SHP77 (cell line): ENCODE measurements at places on chromosomes 7 and 10.

DNA sequence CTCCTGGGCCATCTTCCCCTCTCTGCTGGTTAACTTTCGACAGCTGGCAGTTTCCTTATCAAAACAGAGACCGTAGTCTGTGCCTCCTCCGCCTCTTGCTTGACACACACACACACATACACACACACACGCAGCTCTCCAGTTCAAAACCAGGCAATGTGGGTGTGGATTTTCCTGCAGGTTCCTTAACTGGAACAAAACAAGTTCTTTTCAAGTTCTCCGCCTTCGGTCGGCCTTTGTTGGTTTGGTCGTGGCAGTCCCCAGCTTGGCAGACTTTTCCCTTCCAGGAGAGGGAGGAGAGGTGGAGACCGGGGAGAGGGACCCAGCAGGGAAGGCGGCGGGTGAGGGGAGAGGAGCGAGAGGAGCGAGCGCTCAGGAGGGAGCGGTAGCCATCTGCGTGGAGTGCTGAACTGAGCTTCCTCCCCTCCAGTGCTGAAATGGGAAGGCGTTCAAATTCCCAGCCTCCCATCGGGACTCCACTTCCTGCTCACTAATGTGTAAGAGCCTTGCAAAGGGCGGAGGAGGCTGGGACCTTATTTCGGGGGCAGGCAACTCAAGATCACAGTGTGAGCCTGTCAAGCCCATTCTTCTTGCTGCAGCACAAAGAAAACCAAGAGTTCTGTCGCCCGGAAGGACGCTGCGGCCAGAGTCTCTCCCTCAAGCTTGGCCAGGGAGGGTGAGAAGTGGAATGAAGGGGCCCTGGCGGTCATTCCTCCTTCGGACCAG, 120.6 kb downstream of the PRPF18 start:
- DNase-seq = no peak

- DNase-seq = no peak
Observed at GRCh38 chr7:132580277-132580676, 4.0 kb upstream of the PLXNA4 start.

DNA sequence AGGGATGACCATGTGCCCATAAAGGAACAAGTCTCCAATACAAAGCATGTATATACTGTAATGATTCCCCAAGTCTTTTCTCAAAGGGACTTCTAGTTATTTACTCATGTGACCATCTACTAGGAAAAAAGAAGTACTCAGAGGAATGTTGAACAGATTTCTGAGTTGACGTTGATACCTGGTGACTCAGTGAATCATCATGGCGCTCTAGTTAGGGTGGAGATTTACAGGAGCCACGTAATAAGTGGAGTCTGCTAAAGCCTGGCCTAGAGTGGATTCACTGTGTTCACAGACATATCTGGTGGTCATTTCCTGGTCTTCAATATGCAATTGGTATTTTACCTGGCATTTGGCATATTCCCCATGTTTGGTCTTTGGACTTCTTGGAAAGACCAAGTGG, 302.2 kb upstream of the CACNA2D1 start:
- no peak for DNase-seq

DNA sequence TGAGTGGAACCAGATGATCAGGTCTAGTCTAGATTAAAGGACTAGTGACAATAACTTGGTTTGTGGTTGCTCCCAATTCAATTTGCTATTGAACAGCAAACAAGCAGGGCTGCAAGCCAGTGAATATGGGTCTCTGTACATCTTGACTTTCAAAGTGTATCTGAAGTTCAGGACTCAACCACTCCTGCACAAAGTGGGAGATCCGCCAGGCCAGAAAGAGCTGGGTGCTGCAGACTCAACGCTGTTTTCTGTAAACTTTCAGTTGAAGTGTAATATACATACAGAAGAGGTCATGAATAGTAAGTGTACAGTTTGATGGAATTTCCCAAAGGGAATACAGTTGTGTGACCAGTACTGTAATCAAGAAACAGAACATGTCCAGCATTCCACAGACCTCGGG, 416.6 kb downstream of the RPS24 start:
- no peak for DNase-seq

- DNase-seq = no peak
Observed at GRCh38 chr7:24882989-24883621, 96.9 kb downstream of the OSBPL3 start.

GRCh38 chr7:138857728-138858127, 59.7 kb upstream of the ATP6V0A4 start:
- DNase-seq = no peak

- DNase-seq = no peak
Observed at GRCh38 chr7:87530126-87530525, 54.6 kb upstream of the ABCB4 start.

- no peak for DNase-seq
Observed at GRCh38 chr7:94445696-94446194, 51.0 kb downstream of the COL1A2 start.
